Stimulated activated CD8-positive, alpha-beta memory T cell treated with anti-CD3 and anti-CD28 coated beads, Interleukin-4, amount 100 ng/mL, for 1 hour (primary cell): ENCODE measurements at places on chromosomes 2 and 18.

DNA sequence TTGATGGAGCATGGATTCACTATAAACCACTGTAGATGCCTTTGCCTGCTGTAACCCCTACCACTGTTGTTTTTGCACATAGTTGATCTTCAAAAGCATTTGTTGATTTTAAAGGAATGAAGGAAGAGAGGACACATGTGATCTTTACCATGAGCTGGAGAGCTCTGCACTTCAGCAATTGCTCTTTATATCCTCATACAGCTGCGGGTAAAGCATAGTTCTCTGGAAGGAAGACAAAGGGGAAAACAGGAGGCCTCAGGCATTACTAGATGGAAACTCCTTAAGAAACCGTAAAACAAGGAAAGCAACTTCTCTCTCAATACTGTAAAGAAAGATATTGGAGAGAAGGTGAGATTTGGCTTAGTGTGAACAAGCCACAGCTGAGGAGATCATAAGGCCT is 60.6 kb downstream of the SCG2 start:
- DNase-seq = no peak

DNA sequence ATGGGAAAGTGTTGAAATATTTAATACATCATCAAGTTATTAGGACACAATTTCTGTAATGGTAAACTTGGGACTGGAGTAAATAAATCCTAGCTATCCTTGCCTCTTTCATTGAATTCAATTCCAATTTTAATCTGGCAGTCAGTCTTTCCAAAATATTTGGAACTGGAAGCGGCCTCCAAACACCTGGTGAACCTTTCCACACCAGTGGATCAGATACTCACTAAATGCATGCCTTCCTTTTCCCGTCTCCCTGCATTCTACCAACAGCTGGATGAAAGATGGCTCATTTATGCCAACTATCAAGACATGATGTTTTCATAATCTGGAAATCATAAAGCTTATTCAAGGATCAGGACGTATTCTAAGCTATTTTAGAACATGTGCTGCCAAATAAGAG is 488.2 kb upstream of the SPHKAP start:
- DNase-seq = no peak

DNA sequence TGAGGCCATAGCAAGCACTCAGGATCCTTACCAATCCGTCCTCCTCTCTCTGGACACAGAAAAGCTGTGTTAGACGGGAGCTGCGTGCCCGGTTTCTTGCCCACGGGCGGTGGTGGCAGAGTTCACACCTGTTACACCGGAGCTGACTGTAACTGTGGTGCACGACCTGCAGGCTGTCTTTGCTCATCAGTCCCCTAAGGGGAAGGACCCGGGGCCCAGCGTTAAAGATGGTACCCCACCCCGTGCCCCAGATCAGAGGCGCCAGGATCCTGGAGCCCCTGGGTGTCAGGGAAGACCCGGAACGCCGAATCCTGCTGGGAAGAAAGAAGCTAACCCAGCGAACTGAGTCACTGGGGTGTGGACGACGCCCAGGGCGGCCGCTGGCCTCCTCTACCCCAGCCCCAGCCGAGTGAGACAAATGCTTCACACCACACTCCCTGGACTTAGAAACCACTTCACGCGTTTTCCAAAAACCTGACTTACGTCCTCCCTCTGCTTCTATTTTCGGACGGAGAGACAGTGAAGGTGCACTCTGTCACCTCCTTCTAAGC is 293.6 kb upstream of the SALL3 start:
- no peak for DNase-seq

GRCh38 chr2:181570833-181571661 is 85.9 kb downstream of the CERKL start:
- DNase-seq = no peak

DNA sequence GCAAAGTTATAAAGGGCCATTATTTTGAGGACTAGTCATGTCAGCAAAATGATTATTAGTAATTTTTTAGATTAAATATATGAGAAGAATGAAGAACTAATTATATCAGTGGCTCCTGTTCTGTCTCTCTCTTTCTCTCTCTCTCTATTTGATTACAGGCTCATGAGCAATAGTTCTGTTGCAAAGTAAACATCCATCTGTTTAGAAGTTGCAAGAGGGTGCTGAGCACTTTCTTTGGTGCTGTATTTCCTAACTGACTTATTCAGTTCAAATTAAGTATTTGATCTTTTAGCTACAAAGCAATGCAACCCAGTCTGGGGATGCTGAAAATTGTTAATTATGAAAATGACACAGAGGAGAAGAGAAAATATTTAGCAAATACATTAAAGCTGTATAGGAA is 408.1 kb upstream of the UBE2E3 start:
- DNase-seq = no peak

DNA sequence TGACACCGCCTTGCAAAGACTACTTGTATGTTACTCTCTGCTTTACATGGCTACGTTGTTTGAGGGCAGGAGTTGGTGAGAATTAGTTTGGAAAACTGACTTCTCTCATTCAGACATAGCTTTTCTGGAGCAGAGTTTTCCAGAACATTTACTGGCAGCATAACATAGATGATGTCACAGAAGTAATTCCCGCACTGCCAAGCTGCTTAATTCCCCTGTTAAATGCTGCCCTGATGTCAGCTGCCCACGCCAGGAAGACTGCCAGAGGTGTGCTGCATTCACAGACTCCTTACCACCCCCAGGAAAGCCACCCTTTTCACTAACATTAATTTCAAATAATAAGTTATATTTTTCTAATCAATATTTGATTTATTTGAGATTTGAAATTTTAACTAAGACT is 24.7 kb upstream of the PTPN2 start:
- no peak for DNase-seq

GRCh38 chr2:205708231-205708631 is 25.9 kb downstream of the NRP2 start:
- DNase-seq = no peak

DNA sequence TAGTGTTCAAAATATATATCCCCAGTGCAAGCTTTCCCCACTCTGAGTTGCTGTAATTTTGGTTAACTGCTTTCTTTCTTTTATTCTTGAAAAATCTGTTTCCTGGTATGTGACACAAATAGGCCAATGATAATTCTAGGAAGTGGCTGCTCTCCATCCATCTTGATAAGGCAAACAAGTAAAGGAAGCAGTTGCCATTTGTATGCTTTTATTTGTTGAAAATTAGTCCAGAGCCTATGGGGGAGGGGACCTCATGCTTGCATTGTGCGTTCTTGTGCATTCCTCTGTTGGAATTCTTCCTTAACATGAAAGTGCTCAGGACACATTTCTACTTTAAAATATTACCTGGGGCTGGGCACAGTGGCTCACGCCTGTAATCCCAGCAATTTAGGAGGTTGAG is 111.2 kb upstream of the FSHR start:
- no peak for DNase-seq

DNA sequence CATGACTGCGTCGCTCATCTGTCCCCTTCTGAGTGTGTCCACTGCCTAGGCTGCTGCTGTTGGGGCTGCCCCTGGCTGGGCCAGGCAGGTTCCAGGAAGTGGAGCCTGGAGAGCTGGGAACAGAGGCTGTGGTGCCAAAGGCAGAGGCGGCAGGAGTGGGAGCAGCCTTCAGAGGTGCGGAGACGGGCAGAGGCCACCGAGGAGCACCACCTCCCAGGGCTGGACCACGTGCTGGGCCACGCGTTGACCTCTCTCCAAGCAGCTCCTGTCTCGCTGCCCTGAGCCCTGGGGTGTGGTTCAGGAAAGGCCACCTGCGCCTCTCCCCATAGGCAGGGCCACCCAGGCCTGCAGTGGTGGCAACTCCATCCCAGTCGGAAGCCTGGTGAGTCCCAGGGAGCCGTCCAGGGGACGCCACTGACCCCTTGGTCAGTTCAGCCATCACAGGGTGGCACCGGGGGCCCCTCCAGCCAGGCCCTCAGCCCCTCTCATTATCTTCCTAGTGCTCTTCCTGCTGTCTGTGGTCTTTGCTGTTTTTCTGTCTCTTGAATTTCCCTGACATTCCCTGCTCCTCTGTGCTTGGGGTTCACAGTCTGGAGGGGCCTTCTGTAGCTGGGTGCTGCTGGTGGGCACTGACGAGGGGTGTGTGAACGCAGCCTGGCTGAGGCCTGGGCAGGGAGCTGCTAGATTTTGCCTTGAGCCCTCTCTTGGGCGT is 122.8 kb upstream of the HS6ST1 start:
- DNase-seq = no peak

GRCh38 chr2:175709248-175709647 is 292.8 kb downstream of the LNPK start:
- DNase-seq = no peak

DNA sequence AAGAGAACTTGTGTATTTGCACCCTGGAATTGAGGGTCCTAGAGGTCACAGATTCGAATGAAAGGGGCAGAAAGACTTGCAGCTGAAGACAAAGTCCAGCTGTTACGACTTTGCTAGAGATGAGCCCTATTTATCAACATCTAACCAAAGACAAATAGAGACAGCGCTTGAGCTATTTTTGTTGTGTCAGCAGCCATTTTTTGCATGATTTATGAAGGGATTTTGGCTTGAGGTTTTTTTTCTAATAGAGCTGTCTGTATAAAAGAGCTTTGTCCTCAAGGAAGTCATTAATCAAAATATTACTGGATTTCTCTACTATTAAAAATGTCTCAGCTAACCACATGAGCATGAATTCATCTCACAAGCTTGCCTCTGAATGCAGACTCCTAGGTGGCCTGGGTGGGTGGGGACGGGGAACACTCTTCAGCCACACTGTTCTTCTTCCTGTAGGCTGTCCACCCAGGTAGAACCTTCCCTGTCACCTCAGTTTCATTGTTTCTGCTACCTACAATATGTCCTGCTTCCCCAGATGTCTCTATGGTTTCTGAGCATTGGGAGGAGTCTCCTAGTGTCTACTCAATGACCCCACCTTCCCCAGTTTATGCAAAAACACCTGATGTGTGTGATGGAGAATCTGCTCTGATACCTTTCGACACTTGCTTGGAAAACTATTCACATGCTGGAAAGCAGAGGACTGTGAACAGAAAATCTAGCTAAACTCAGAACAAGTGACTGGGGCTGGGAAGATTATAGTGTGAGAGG is 7.2 kb upstream of the CD226 start:
- DNase-seq = no peak

- DNase-seq = no peak
Measured at GRCh38 chr18:79936641-79937040, 14.8 kb downstream of the SLC66A2 start.

- no peak for DNase-seq
Measured at GRCh38 chr2:190835303-190835930, 45.2 kb upstream of the GLS start.

GRCh38 chr2:157840568-157841156 is 35.5 kb downstream of the ACVR1 start:
- DNase-seq = no peak

DNA sequence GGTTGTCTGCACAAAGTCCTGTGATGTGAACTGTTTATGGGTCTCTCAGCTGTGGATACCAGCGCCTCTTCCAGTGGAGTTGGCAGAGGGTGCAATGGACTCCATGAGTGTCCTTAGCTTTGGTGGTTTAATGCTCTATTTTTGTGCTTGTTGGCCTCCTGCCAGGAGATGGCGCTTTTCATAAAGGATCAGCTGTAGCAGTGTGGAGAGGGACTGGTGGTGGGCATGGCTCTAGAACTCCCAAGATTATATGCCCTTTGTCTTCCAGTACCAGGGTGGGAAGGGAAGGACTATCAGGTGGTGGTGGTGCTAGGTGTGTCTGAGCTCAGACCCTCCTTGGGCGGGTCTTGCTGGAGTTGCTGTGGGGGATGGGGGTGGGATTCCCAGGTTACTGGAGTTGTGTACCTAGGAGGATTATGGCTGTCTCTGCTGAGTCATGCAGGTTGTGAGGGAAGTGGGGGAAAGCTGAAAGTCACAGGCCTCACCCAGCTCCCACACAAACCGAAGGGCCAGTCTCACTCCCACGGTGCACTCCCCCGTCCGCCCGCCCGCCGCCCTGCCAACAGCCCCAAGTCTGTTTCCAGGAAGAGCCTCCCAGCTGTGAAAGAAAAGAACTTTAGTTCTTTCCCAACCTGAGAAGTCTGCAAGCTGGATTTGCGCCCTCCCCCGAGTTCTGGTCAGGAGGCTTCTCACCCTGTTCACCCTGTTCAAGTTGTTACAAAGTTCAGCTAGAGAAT is 108.1 kb downstream of the MARCO start:
- DNase-seq = no peak

DNA sequence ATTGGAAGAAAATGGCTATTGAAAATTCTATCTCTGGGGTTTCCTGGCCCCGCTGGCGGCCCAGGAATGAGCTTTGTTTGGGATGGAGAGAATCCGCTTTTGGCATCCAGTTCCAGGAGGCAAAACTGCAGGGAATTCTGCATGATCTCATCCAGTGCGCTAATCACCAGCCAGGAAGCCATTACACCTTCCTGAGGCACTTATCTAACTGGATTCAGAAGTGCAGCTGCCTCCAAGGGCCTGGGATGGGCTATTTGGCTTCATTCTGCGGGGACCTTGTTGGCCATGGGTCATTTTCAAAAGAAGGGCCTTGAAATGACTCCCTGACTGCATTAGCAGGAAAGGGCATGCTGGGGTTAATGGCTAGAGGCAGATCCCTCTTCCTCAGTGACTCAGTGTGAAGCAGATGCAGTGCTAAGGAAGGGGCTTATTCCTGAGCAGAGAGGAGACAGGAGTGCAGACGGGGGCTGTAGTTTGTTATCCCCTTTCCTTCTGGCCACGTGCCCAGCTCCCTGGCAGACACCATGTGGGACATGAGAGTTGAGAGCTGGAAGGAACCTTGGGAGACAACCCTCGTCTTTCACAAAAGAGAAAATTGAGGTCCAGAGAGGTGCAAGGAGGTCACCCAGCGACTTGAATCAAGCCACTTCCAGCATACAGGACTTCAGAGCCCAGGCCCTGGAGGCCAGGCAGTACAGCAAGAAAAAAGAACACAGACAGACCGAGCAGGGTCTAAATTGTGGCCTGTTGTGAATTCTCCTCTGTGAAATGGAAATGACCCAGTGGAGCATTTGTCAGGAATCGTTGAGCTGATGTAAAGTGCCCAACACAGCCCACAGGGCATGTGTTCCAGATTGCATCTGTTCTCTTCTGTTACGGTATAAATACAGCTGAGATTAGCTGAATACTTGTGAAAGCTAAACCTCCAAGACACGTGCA is 161.8 kb downstream of the PRKCE start:
- no peak for DNase-seq

GRCh38 chr18:35581898-35582641 is 530 bp downstream of the GALNT1 start:
- no peak for DNase-seq

GRCh38 chr2:6911721-6912120 is 5.5 kb upstream of the RNF144A start:
- DNase-seq = no peak

GRCh38 chr2:210782222-210782621 is 225.8 kb downstream of the CPS1 start:
- no peak for DNase-seq
